ENCODE measurements at places on chromosomes 5 and 9.

DNA sequence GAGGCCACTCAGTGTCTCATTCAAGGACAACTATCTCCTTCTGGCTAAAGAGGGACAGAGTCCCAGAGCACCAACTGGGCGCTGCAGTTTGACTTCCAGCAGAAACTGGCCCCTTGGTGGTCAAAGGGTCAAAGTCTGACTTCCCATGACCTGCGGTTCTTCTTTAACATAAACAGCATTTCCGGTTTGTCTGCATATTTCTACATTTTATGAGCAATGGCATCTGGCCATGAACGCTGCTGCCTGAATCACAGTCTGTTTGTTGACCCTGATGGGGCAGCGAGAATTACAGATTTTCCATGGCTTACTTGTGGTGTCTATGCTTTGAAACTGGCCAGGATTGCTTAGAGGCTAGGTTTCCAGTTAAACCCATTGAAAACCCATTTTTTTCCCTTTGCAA, 1.3 kb downstream of the TNFSF15 start:
- no peak for DNase-seq

DNA sequence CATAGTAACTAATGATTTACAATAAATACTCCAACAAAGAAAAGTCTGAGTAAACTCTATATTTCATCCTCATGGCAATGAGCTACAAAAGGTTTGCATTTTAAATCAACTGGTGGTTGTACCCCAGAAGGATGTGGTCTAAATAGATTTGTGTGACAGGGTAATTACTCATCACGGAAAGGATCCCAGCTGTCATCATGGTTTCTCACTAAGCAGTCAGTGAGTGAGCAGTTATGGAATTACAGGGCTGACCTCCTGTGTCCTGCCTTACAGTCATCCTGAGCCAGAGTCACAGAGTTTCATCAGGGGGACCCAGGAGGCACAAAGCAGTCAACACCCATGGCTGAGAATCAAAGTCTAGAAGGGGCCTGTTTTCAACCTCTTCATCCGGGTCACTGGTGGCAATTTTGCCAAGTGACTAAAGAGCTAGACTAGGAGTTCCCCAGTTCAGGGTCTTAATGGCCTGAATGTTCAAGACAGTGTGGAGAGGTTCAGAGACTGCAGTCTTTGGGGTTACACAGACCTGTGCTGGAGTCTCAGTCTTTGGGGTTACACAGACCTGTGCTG, 210.7 kb upstream of the SLC24A2 start:
- no peak for DNase-seq

GRCh38 chr9:76372336-76372735, 21.9 kb downstream of the RFK start:
- DNase-seq: no peak

DNA sequence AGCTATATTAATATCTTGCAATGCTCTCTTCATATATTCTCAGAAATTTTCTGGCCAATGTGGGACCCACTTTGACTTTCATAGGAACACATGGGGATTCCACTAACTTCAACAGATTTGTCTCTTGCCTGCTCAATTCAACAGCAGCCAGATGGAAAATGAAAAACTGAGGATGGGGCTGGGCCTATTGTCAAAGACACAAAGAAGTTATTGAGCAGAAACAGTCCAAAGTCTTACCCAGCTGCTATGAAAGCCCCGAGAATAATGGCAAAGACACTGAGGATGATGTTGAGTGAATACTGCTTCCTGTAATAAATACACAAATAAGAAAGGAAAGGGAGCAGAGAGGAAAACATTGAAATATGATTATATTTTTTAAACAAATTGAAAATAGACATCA, 32.6 kb downstream of the SLC35D2 start:
- DNase-seq: peak; percentile 78

- DNase-seq: no peak
Observed at GRCh38 chr5:177402271-177403043, 2.0 kb upstream of the PFN3 start.

DNA sequence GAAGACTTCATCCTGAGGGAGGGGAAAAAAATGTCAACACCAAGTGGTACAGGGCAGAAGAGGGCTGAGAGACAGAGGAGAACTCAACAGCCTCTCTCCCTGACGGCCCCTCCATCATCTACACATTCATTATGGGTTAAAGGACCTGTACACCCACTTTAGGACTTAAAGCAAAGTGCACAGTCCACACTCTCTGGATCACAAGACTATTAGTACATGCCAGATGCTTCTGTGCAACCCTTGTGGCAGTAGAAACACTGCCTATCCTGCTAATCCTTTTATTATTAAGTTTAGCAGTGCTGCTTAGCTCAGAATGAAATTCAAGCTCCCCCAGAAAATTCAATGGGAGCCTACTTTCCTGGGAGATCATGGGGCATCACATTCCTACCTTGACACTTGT, 1.9 kb downstream of the FRMD3 start:
- no peak for DNase-seq

GRCh38 chr9:70006306-70006705, 37.3 kb upstream of the MAMDC2 start:
- DNase-seq: no peak

GRCh38 chr5:136510481-136510880, 145.1 kb upstream of the TRPC7 start:
- DNase-seq: no peak

DNA sequence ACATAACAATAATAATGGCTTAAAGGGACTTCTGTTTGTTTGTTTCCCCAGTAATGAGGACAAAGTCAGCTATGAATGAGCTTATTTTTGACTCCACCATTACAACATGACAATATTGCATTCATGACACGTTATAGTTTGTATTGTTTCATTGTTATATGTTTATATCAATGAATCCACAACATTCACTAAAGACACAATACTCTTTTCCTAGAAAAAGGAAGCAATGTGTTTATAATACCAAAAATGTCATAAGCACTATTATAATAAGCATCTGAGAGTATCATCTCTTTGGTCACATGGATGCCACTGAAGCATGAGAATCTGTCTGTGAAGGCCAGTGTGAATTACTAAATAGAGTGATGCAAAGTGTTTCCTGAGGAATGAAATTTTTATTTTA, 1026.9 kb upstream of the C9orf72 start:
- DNase-seq: peak; percentile 48

DNA sequence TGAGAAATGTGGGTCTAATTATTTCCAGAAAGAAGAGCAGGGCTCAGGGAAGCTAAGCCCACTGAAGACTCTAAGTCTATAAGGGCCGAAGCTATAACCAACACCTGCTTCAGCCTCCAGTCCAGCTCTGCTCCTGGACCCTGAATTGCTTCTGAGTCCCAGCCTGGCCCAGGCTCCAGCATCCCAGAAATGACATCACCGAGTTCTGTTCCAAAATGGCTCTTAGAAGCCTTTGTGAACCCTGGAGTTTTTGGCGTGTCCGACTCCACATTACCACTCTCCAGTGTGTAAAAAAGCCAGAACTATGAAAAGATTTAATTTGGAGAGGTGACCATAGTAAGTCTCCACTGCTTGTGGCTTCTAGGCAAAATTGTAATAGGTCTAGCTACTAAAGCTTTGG, 289.9 kb downstream of the SLIT3 start:
- DNase-seq: no peak

DNA sequence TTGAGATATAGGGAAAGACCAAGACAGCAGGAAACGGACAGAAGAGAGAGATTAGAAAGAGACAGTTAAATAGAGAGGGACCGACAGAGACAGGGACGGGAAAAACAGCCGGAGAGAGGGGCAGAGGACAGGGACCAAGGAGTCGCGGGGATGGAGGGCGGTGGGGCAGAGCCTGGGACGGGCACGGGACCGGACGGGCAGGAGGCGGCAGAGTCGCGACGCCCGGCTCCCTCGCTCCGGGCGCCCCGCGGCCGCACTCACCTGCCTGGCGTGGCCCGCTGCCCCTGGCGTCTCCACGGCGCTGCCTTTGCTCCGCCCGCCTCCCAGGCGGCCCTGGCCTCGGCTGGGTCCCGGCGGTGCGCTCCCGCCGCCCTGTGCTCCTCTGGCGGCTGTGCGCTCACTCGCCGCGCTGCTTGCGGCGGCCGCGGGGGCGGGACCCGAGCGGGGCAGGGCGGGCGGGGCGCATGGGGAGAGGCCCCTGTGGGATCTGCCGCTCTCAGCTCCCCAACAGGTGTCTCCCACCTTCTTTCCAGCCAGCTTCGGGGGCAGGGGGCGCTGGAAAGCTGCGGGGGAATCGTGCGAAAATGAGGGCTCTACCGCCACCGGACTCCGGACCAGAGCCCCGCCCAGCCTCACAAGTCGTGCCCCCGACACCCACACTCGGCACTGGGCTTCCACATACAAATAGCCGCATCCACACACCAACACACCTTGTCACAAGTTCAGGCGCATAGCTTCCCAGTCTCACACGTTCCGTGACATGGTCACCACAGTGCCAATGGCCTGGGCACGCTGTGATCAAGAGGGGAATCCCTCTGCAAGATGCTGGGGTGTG, at the start of gene ARID3C:
Gene ARID3C, minus strand, starts transcription at position 411 of the 835 bp plus-strand sequence. CDS start 1,052 bp downstream, outside the sequence.
- DNase-seq: no peak

- DNase-seq: no peak
Observed at GRCh38 chr9:9222730-9223129, 1390.1 kb downstream of the PTPRD start.

- no peak for DNase-seq
Observed at GRCh38 chr9:107886826-107887225, 397.3 kb upstream of the KLF4 start.

- peak; percentile 40 for DNase-seq
Observed at GRCh38 chr9:127942216-127943010, 4.8 kb upstream of the DPM2 start.

DNA sequence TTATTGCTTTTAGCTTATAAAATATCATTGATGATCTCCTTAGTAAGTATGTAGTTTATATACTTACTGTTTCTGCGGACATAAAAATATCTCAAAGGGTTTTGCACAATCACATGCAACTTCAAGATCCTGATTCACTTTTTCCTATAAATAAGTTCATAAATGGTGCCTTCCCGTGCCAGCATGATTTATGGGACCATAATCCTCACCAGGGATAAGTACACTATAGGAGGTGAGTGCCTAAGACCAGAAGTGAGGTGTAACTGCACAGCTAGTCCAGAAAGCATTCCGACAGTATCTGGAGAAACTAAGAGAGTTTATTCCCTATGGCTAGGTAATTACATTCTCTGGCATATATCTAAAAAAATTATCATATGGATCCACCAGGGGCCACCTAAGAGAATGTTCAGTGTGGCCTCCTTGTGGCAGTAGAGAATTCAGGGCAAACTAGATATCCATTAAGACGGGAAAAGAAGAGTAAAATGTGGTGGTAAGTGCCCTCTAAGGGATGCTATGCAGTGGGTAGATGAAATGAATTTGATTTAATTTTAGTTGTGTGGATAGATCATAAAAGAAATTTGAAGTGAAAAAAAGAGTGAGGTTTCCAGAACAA, 402.5 kb upstream of the SLC24A2 start:
- DNase-seq: no peak

- no peak for DNase-seq
Observed at GRCh38 chr9:93598647-93599241, 22.4 kb downstream of the PHF2 start.

DNA sequence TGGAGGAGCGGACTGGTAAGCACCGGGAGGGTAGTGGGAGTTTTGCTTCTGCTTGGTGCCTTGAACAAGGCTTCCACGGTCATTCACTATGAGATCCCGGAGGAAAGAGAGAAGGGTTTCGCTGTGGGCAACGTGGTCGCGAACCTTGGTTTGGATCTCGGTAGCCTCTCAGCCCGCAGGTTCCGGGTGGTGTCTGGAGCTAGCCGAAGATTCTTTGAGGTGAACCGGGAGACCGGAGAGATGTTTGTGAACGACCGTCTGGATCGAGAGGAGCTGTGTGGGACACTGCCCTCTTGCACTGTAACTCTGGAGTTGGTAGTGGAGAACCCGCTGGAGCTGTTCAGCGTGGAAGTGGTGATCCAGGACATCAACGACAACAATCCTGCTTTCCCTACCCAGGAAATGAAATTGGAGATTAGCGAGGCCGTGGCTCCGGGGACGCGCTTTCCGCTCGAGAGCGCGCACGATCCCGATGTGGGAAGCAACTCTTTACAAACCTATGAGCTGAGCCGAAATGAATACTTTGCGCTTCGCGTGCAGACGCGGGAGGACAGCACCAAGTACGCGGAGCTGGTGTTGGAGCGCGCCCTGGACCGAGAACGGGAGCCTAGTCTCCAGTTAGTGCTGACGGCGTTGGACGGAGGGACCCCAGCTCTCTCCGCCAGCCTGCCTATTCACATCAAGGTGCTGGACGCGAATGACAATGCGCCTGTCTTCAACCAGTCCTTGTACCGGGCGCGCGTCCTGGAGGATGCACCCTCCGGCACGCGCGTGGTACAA, 556 bp downstream of the PCDHGC3 start:
- no peak for DNase-seq

- DNase-seq: no peak
Observed at GRCh38 chr5:43294226-43294625, 19.0 kb downstream of the HMGCS1 start.

DNA sequence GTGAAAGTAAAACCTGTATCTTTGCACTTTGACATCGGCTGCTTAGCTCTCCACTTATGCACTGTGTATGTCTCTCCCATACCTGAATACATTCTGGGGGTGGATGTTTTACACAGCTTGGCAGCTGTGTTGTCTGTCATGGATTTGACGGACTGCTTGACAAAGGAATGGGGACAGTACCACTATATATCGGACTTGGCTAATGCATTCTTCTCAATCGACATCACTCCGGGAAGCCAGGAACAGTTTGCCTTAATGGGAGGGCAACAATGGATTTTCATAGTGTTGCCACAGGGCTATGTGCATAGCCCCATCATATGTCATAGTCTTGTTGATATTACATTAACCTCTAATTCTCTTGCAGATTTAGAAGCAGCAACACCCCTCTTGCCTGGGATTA, 1008.3 kb downstream of the DNAH5 start:
- DNase-seq: no peak

DNA sequence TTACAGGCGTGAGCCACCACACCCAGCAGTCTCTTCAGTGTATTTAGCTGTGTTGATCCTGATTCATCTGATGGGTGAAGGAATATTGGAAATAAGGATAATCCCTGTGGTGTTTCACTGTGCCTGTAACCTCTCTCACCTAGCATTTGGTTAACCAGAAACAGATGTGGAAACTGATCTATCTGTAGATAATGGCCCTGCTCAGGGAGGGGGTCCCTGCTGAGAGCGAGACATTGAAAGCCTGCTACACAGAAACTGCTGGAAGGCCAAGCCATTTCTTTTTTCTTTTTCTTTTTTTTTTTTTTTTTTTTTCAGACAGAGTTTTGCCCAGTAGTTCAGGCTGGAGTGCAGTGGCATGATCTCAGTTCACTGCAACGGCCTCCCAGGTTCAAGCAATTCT, 28.4 kb downstream of the QRFP start:
- DNase-seq: no peak

Measured in midbrain (tissue), 1 donor.